ENCODE measurements at places on chromosomes 12 and 14.

GRCh38 chr12:122064780-122065588, 13.6 kb upstream of the MLXIP start:
- no peak for DNase-seq

DNA sequence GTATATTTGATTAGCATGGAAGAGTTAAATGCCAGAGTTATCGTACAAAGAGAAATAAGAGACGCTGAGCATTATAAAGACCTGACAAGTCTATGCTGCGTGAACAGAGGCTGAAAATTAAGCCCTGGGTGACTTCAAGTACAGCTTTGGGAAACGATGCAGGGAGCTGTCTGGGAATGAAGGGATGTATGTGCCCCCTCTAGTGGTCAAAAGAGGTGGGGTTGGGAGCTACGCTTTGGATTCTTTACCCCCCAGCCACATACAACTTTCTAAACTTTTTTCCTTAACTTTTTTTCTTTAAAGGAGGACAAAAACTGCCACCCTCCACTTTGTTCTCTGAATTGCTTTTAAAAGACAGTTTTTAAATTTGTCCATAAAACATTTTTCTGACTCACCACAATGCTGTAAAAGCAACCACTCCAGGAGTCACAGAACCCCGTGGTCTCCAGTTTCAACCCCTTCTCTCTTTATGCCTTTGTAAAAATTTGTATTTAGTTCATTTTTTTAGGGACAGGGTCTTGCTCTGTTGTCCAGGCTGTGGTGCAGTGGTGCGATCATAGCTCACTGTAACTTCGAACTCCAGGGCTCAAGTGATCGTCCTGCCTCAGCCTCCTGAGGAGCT, 59.4 kb downstream of the ZNF664 start:
- no peak for DNase-seq

- DNase-seq: no peak
These were observed 222.7 kb upstream of the SOX5 start for GRCh38 chr12:24172031-24172772.

- DNase-seq: no peak
These were observed 69.3 kb downstream of the ZFC3H1 start for GRCh38 chr12:71594214-71594948.

- DNase-seq: no peak
These were observed 342.9 kb downstream of the PAWR start for GRCh38 chr12:79347866-79348265.

GRCh38 chr14:34237081-34237480, 225.0 kb downstream of the SPTSSA start:
- DNase-seq: no peak
